Heart right ventricle (tissue), 16 donors: ENCODE measurements at places on chromosomes 4 and X.

DNA sequence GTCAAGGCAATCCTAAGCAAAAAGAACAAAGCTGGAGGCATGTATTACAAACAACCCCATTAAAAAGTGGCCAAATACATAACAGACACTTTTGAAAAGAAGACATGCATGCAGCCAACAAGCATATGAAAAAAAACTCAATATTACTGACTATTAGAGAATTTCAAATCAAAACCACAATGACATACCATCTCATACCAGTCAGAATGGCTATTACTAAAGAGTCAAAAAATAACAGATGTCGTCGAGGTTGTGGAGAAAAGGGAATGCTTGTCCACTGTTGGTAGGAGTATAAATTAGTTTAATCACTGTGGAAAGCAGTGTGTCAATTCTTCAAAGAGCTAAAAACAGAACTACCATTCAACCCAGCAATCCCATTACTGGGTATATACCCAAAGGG is 604.6 kb upstream of the GRIA3 start:
- no peak for DNase-seq
- no peak overlapping the region for H3K27ac ChIP-seq
- H3K4me3 ChIP-seq: no peak overlapping the region
- no peaks in the 10 kb centered on the region for H3K36me3 ChIP-seq
- H3K4me1 ChIP-seq: no peaks in the 10 kb centered on the region

- no peak overlapping the region for H3K4me3 ChIP-seq
- no peaks in the 10 kb centered on the region for H3K27me3 ChIP-seq
These were observed 341.8 kb downstream of the RAPGEF2 start for GRCh38 chr4:159444678-159445077.

- no peaks in the 10 kb centered on the region for H3K4me1 ChIP-seq
- DNase-seq: no peak
- H3K4me3 ChIP-seq: no peak overlapping the region
- H3K27ac ChIP-seq: no peak overlapping the region
- no peaks in the 10 kb centered on the region for H3K36me3 ChIP-seq
- no peaks in the 10 kb centered on the region for H3K27me3 ChIP-seq
These were observed 89.0 kb downstream of the GLRA2 start for GRCh38 chrX:14618177-14618965.

- no peaks in the 10 kb centered on the region for H3K36me3 ChIP-seq
- no peaks in the 10 kb centered on the region for H3K27me3 ChIP-seq
- H3K27ac ChIP-seq: no peak overlapping the region
- no peaks in the 10 kb centered on the region for H3K4me1 ChIP-seq
These were observed 272.1 kb upstream of the TRAM1L1 start for GRCh38 chr4:117357437-117357836.

- H3K27me3 ChIP-seq: no peaks in the 10 kb centered on the region
- H3K4me3 ChIP-seq: no peak overlapping the region
- H3K27ac ChIP-seq: no peak overlapping the region
- no peaks in the 10 kb centered on the region for H3K4me1 ChIP-seq
- no peak for DNase-seq
- H3K36me3 ChIP-seq: no peaks in the 10 kb centered on the region
These were observed 198.7 kb downstream of the CCNG2 start for GRCh38 chr4:77355731-77356130.

DNA sequence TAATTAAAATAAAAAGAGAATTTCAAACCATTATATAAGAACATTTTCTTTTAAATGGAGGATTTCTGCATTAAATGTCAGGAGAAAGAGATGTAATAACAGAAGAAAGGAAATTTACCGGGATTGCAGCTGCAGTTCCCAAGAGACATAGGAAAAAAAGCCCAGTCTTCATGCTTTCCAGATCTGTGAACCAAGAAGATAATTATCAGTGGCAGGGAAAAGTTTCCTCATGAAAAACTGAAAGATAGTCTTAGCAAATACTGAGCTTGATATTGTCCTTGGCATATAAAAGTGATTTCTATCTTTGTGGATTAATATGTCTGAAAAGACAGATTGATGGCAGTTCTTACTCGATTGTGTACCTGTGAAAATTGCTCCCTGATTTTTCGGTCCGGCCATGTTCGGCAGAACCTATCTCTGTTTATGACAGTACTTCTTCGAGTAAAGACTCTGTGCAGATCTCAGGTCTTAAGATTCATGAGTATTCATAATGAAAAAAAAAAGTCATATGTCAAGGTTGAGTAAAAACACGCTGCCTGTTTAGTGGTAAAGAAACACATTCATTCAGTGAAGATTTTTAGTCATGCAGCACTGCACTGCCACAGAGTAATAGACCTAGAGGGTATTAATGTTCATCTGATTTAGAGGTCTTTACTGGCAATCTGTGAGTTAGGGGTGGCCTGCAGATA is 29.6 kb downstream of the SPARCL1 start:
- H3K36me3 ChIP-seq: peaks cover 23% of the 10 kb centered on the region
- DNase-seq: no peak
- H3K27me3 ChIP-seq: no peaks in the 10 kb centered on the region
- H3K4me3 ChIP-seq: no peak overlapping the region
- peak overlapping the region; percentile 21 for H3K27ac ChIP-seq

GRCh38 chr4:54945838-54946237 is 179.6 kb downstream of the KDR start:
- H3K4me1 ChIP-seq: peaks cover 10% of the 10 kb centered on the region
- H3K27me3 ChIP-seq: no peaks in the 10 kb centered on the region
- no peak for DNase-seq
- H3K4me3 ChIP-seq: no peak overlapping the region
- no peak overlapping the region for H3K27ac ChIP-seq
- no peaks in the 10 kb centered on the region for H3K36me3 ChIP-seq

DNA sequence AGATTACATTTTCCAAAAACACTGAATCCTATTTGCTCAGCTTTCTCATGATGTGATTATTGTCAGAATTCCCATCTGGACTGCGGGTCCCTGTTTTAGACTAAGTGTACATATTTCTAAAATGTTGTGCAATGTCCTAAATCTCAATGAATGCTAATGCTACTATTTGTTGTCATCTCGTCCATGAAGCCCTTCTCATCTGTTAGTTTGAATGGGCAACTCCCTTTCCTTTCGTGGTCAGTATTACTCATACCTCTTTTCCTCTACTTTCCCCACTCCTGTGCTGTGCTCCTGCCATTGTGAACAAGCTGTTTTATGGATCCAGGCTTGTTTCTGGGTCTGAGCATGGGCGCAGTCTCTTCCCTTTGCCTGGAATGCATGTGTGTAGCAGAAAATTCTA is 91.0 kb downstream of the MID1 start:
- no peaks in the 10 kb centered on the region for H3K27me3 ChIP-seq
- H3K4me1 ChIP-seq: no peaks in the 10 kb centered on the region
- H3K36me3 ChIP-seq: no peaks in the 10 kb centered on the region
- no peak overlapping the region for H3K4me3 ChIP-seq

GRCh38 chr4:115660465-115660864 is 547.0 kb upstream of the NDST4 start:
- no peak overlapping the region for H3K4me3 ChIP-seq
- no peak overlapping the region for H3K27ac ChIP-seq
- no peaks in the 10 kb centered on the region for H3K4me1 ChIP-seq
- H3K27me3 ChIP-seq: no peaks in the 10 kb centered on the region
- DNase-seq: no peak

DNA sequence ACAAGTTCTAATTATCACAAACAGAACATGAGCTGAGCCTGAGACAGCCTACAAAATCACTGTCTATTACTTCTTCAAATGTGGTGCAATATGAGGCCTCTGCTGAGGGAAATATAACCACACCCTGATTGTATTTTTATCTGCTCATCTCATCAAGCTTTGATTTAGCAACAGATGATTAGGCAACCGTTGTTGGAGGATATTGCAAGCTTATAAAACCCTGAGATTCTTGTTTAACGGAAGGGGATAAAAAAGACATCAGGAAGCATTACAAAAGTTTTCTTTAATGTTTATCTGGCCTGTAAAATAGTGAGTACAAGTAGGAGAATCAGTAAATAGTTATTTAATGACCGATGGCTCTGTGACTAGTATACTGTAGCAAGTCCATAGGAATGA is 108.5 kb downstream of the ZNF330 start:
- no peaks in the 10 kb centered on the region for H3K27me3 ChIP-seq
- H3K27ac ChIP-seq: no peak overlapping the region
- H3K4me3 ChIP-seq: no peak overlapping the region
- DNase-seq: no peak
- peaks cover 24% of the 10 kb centered on the region for H3K4me1 ChIP-seq

DNA sequence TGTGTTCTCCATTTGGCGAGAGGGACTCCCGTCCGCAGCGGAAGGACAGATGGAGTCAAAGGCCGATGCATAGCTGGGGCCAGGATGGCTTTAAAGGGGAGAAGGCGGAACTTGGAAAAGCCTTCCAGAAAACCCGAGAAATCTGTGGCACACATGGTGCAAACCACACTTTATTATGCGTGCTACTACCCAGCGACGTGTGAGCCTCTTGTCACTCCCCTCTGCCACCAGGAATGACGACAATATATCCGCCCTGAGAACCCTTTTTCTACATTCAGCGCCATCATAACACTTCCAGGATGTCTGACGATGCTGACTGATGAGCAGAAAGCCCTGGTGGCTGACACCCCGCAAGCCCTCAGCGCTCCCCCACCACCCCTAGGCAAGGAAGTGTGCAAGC is 689 bp upstream of the DCHS2 start:
- H3K27ac ChIP-seq: no peak overlapping the region
- peak overlapping the region; percentile 51 for H3K4me3 ChIP-seq
- no peak for DNase-seq
- H3K36me3 ChIP-seq: no peaks in the 10 kb centered on the region
- peaks cover 20% of the 10 kb centered on the region for H3K4me1 ChIP-seq
- peaks cover 63% of the 10 kb centered on the region for H3K27me3 ChIP-seq

DNA sequence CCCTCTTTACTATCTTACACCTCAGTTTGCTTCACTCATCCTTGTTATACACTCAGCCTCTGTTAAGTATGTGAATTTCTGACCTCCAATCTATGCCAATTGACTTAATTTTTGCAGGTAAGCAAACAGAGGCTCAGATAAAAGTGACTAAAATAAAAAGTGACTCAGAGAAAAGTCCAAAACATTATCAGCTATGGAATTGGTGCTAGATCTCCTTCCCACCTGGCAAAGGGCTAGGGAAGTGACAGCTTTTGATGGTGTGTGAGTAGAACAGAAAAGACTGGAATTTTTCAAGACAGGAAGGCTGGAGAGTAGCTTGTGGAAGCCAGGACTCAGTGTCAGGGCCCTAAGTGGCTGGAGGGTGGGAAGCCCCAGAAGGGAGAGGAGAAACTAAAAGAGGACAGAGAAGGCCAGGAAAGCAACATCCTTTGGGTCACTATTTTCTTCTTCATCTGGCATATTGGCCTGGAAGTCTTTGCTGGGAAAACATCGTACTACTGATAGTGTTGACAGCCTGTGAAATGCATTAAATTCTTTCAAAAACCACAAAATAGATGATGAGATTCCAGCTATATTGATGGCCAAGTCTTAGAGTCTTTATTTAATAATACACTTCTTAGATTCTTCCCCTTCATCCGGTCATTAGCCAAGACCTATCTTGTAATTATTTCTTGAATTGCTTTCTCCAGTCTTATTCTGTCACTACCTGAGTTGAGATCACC is 392.8 kb downstream of the RAPGEF2 start:
- DNase-seq: no peak
- H3K27ac ChIP-seq: no peak overlapping the region
- no peaks in the 10 kb centered on the region for H3K36me3 ChIP-seq
- H3K27me3 ChIP-seq: no peaks in the 10 kb centered on the region
- no peaks in the 10 kb centered on the region for H3K4me1 ChIP-seq

DNA sequence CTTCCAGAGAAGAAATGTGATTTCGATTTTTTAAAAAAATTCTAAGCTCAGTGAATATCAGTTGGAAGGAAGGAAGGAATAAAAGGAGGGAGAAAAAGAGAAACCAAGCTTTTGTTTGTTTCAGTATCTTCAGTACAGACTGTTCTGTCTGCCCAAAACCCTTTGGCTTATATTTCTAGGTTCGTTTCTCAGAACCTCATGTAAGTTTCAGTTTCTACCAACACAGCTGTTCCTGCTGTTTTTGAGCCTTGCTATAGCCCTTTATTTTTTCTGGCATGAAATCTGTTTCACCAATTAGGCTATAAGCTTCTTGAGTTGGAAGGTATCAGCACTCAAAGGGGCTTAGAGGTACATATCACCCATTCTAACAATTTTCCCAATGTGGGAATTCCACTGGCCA is 157.9 kb downstream of the GBA3 start:
- no peak for DNase-seq
- no peaks in the 10 kb centered on the region for H3K36me3 ChIP-seq
- no peak overlapping the region for H3K4me3 ChIP-seq
- no peaks in the 10 kb centered on the region for H3K27me3 ChIP-seq
- no peaks in the 10 kb centered on the region for H3K4me1 ChIP-seq
- H3K27ac ChIP-seq: no peak overlapping the region

DNA sequence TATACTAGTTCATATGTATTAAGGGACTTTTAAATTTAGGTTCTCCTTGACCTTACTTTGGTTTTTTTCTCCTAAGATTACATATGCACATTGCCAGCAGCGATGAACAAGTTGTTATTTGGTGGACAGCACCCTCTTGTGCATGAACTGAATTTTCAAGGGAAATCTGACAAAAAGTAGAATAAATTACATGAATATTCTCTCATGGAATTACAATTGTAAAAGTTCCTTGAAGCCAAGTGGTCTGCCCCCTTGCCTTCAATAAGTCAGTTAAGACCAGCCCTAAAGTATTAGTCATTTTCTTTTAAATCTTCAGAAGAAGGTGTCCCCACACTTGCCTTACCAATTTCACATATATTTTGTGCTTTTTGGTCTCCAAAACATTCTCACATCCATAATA is 30.7 kb upstream of the SMARCA5 start:
- no peak overlapping the region for H3K27ac ChIP-seq
- H3K4me1 ChIP-seq: peaks cover 8% of the 10 kb centered on the region
- H3K27me3 ChIP-seq: no peaks in the 10 kb centered on the region
- H3K4me3 ChIP-seq: no peak overlapping the region
- DNase-seq: no peak
- H3K36me3 ChIP-seq: no peaks in the 10 kb centered on the region

- H3K4me1 ChIP-seq: no peaks in the 10 kb centered on the region
- no peak overlapping the region for H3K4me3 ChIP-seq
- DNase-seq: no peak
- no peaks in the 10 kb centered on the region for H3K27me3 ChIP-seq
- no peaks in the 10 kb centered on the region for H3K36me3 ChIP-seq
These were observed 19.7 kb downstream of the VSIG1 start for GRCh38 chrX:108064613-108065012.

GRCh38 chr4:105060628-105061027 is 86.0 kb upstream of the TET2 start:
- no peak for DNase-seq
- H3K4me1 ChIP-seq: peaks cover 8% of the 10 kb centered on the region
- no peaks in the 10 kb centered on the region for H3K27me3 ChIP-seq
- no peak overlapping the region for H3K4me3 ChIP-seq
